ENCODE measurements at places on chromosomes 2 and 18. TPM values are rescaled to one million over a fixed set of nuclear protein-coding genes. Genes with fewer than 3 reads are reported as not detected.
A peak's percentile ranks its signal among the peaks of the same experiment; 100 is the strongest.

DNA sequence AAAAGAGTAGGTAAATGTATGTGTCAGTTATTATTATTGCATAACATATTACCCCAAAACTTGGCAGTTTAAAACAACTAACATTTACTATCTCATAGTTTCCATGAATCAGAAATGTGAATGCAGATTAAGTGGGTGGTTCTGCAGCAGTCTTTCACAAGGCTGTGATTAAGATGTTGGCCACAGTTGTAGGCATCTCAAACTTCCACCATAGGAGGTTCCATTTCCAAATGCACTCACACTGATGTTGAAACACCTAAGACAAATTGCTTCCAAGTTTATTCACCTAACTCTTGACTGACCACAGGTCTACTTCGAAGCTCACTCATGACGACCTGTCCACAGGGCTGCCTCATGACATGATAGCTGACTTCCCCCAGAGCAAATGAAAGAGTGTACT, 360.8 kb downstream of the GRB14 start:
- no peak overlapping the region for H3K27ac ChIP-seq
- no peaks in the 10 kb centered on the region for H3K36me3 ChIP-seq
- H3K4me3 ChIP-seq, result no peak overlapping the region

The CAPN14 gene
- 0.70 TPM for total RNA-seq

The RUFY4 gene
- not detected for total RNA-seq

The CFAP221 gene
- not detected for total RNA-seq

The ALPG gene
- not detected for total RNA-seq

GRCh38 chr2:219687272-219687671, 59.8 kb downstream of the SLC4A3 start:
- DNase-seq, result no peak
- peaks cover 26% of the 10 kb centered on the region for H3K4me1 ChIP-seq
- H3K27ac ChIP-seq, result no peak overlapping the region
- H3K36me3 ChIP-seq, result no peaks in the 10 kb centered on the region

DNA sequence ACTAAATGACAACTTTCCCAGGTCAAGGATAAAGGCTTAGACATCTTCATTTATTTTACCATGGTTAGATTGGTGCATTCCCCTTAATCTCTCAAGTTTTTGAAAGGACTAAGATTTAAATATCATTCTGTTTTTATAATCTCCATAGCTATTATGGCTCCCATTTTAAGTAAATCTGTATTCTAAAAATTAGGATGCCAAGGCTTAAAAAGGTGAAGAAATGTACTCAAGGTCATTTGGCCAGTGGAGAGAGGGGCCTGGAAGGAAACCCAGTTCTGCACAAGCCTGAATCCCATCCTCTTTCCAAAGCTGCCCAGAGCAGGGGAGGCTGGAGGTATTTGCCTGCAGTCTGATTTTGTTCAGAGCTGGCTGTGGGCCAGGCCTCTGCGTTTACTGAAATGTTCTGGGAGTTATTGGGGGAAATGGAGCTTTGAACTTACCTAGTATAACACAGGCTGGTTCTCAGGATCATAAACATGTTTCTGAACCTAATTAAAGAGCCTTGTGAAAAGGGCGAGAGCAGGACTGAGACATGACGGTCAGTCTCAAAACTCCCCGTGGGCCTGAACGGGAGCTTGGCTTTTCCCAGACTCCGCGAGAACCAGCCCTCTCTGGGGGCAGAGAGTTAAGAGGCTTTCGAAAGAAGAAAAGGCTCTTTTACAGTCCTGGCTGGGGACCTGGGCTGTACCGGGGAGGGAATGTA, 85.6 kb downstream of the DDX1 start:
- H3K27ac ChIP-seq, result no peak overlapping the region
- H3K4me1 ChIP-seq, result no peaks in the 10 kb centered on the region
- no peaks in the 10 kb centered on the region for H3K36me3 ChIP-seq
- H3K4me3 ChIP-seq, result no peak overlapping the region
- DNase-seq, result no peak

GRCh38 chr2:38494394-38494793, 108.3 kb downstream of the HNRNPLL start:
- no peak for DNase-seq
- no peak overlapping the region for H3K4me3 ChIP-seq
- no peaks in the 10 kb centered on the region for H3K36me3 ChIP-seq
- no peak overlapping the region for H3K27ac ChIP-seq
- peaks cover 5% of the 10 kb centered on the region for H3K4me1 ChIP-seq
- H3K27me3 ChIP-seq, result no peaks in the 10 kb centered on the region

DNA sequence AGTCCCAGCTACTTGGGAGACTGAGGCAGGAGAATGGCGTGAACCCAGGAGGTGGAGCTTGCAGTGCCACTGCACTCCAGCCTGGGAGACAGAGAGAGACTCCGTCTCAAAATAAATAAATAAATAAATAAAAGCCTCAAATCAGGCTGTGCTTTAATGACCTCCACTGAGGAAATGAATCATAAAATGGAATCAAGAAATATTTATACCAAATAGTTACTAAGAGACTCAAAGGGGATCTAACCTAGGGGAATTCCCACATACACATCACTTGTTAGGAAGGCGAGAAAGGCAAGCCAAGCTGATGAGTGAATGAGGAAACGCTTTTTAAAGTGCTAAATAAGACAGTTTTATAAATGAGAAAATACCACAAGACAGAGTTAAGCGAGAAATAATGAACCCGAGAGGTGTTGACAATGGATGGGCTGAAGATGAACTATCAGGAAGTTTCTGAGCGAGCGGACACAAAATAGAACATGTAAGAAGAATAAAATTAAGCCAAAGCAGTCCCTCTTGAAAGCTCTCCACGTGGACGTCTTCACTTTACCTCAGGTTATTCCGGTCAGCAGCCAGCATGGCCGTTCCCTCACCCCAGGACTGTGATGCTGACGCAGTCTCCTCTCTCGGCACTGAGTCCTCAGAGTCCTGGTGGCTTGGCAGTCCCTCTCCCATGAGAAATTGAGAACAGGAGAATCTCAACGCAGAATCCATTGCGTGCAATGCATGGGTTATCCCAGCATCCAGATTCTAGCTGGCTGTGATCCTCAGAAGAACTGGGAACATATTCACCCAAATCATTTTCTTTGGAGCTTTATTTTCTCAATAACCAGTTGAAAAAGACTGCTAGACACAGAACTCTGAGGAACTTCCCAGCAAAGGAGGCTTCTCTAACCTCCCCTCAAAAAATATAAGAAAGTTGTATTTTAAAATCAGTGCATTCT, 22.3 kb downstream of the PXDN start:
- no peaks in the 10 kb centered on the region for H3K36me3 ChIP-seq
- peaks cover 18% of the 10 kb centered on the region for H3K4me1 ChIP-seq
- peaks cover 3% of the 10 kb centered on the region for H3K27me3 ChIP-seq
- DNase-seq, result no peak
- no peak overlapping the region for H3K4me3 ChIP-seq
- peak overlapping the region; percentile 81 for H3K27ac ChIP-seq

The TEX44 gene
- total RNA-seq, result not detected

DNA sequence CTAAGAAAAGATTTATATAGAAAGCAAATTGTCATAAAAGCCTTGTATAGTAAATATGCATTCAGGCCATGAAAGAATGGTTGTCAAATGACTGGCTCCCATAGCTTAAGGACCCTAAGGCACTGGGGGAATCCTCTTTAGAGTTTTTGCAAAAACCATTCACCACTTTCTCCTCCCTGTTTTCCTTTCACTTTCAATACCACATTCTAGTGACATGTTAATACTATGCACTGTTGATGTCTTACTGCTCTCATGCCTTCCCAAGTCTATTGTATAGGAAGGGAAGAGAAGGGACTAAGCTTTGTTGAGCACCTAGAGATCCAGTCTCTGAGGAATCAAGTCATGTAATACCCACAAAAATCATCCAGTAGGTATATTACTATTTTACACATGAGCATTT, 383.0 kb upstream of the LRRTM1 start:
- no peaks in the 10 kb centered on the region for H3K4me1 ChIP-seq
- no peak overlapping the region for H3K4me3 ChIP-seq
- no peaks in the 10 kb centered on the region for H3K36me3 ChIP-seq
- no peak overlapping the region for H3K27ac ChIP-seq
- H3K27me3 ChIP-seq, result no peaks in the 10 kb centered on the region
- no peak for DNase-seq

The NCKAP5 gene
- 3.5 TPM for total RNA-seq

The LYPD6 gene
- total RNA-seq, result not detected

- no peaks in the 10 kb centered on the region for H3K36me3 ChIP-seq
- H3K4me1 ChIP-seq, result peaks cover 6% of the 10 kb centered on the region
- H3K4me3 ChIP-seq, result peak overlapping the region; percentile 28
These were observed 2.8 kb downstream of the CYTIP start for GRCh38 chr2:157441072-157441454.

- no peak overlapping the region for H3K4me3 ChIP-seq
- no peaks in the 10 kb centered on the region for H3K4me1 ChIP-seq
- H3K36me3 ChIP-seq, result no peaks in the 10 kb centered on the region
- no peak overlapping the region for H3K27ac ChIP-seq
These were observed 241.3 kb downstream of the RBM43 start for GRCh38 chr2:151020411-151020810.

The MEIS1 gene
- total RNA-seq, result 28.0 TPM

DNA sequence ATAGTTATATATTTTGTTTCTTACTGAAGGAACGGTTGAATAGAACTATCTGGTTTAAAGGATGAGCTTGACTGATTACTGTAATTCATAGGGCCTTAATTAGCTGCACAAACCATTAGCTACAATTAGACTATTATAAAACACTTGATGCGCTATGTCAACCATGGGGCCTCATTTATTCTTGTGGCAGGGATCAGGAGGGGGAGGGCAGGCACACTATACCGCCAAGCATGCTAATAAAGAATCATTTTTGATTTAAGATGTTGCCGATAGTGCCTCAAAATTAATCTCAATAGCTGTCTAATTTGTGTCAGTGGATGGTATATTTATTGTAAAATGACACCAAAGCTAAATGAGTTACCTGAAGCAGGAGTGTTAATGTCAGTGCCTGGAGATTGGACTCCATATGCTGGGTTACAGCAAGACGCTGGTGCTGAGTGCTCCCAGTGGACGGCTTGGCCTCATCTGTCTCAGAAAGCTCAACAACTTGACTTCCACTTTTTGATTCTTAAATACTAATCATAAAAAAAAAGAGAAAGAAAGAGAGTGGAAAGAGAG, 1007.0 kb upstream of the CELF4 start:
- no peak overlapping the region for H3K27ac ChIP-seq
- H3K27me3 ChIP-seq, result no peaks in the 10 kb centered on the region
- no peak overlapping the region for H3K4me3 ChIP-seq
- no peaks in the 10 kb centered on the region for H3K4me1 ChIP-seq
- no peaks in the 10 kb centered on the region for H3K36me3 ChIP-seq

DNA sequence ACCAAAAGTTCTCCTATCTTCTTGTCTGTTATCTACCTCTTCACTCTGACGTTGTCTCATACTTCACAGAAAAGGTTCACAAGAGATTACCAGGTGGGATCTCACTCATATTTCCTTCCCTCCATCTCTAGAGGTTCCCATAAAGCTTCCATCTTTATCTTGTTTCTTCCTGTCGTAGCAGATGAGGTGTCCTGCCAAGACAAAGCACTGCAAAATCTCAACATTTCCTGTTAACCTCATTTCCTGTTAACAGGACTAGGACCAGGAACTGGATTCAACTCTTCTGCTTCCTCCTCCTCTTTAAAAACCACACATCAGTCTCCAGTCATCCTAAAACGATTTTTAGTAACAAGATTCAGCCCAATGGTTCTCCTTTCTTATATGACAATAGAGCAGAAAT, 512.8 kb upstream of the NRP2 start:
- no peaks in the 10 kb centered on the region for H3K36me3 ChIP-seq
- no peak overlapping the region for H3K4me3 ChIP-seq
- DNase-seq, result no peak
- H3K27me3 ChIP-seq, result no peaks in the 10 kb centered on the region
- no peak overlapping the region for H3K27ac ChIP-seq

The SOX11 gene
- total RNA-seq, result not detected

- H3K27me3 ChIP-seq, result no peaks in the 10 kb centered on the region
- no peak overlapping the region for H3K27ac ChIP-seq
- no peaks in the 10 kb centered on the region for H3K36me3 ChIP-seq
- no peak overlapping the region for H3K4me3 ChIP-seq
- H3K4me1 ChIP-seq, result no peaks in the 10 kb centered on the region
- no peak for DNase-seq
These were observed 87.2 kb upstream of the FSHR start for GRCh38 chr2:49241501-49241900.

- no peaks in the 10 kb centered on the region for H3K27me3 ChIP-seq
- no peak for DNase-seq
- H3K4me1 ChIP-seq, result no peaks in the 10 kb centered on the region
- no peak overlapping the region for H3K4me3 ChIP-seq
These were observed 260.0 kb downstream of the FSIP2 start for GRCh38 chr2:185998562-185999070.

DNA sequence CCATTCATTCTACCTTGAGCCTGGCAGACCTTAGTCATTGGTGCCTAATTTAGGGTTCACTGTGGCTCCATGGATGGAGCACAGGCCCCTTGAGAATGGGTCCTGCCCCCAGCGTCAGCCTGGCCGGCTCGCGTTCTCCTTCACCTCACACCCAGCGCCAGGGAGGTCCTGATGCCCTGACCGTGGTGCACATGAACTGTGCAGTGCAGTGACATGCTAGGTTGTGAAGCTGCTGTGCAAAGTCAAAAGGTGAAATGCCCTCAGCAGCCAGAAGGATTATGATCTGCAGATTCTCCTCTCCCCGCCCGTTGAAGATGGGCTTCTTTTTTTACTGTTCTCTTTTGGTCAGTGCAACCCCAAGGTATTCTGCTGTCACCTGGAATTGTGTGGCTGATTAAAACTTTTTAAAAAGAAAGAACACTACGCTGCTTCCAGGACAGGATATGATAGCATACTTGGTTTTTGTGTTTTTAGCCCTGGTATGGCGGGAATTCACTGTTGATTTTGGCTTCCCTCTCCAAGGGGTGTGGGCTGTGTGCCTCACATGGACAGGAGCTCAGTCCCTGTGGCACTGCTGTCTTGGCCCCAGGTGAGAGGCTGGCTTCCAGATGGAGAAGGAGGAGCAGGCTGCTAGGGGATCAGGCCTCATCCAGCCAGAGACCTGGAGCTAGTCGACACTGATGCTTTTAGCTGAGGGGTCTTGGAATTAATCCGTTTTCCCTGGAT, 49.4 kb upstream of the MCFD2 start:
- H3K4me3 ChIP-seq, result no peak overlapping the region
- DNase-seq, result no peak
- peak overlapping the region; percentile 43 for H3K27ac ChIP-seq
- peaks cover 57% of the 10 kb centered on the region for H3K4me1 ChIP-seq
- no peaks in the 10 kb centered on the region for H3K27me3 ChIP-seq
- peaks cover 14% of the 10 kb centered on the region for H3K36me3 ChIP-seq

DNA sequence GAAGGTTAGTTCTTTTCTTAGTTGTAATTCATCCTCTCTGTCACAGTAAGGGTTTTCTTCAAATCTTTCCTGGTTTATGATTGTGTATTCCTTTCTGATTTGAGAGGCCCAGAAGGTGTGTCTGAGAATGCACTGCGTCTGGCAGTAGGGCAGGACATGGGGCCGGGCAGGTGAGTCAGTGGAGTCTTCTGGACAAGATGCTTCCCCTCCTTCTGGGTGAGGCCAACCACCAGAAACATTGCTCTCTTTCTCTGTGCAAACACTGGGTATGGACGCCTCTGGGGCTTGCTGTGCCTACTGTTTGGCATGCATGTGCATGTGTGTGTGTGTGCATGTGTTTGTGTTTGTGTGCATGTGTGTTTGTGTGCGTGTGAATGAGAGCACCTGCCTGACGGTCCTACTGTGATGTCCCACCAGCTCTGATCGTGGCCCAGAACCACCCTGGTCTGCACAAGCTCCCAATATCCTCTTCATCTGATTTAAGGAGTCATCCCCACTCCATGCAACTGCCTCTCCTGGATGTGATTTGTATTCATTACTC, 93.2 kb upstream of the DLX2 start:
- H3K36me3 ChIP-seq, result no peaks in the 10 kb centered on the region
- DNase-seq, result no peak
- no peaks in the 10 kb centered on the region for H3K27me3 ChIP-seq
- H3K4me1 ChIP-seq, result peaks cover 31% of the 10 kb centered on the region
